GF-D8 (cell line): ENCODE measurements at places on chromosomes 7 and 10.
A peak's percentile ranks its signal among the peaks of the same experiment; 100 is the strongest.

DNA sequence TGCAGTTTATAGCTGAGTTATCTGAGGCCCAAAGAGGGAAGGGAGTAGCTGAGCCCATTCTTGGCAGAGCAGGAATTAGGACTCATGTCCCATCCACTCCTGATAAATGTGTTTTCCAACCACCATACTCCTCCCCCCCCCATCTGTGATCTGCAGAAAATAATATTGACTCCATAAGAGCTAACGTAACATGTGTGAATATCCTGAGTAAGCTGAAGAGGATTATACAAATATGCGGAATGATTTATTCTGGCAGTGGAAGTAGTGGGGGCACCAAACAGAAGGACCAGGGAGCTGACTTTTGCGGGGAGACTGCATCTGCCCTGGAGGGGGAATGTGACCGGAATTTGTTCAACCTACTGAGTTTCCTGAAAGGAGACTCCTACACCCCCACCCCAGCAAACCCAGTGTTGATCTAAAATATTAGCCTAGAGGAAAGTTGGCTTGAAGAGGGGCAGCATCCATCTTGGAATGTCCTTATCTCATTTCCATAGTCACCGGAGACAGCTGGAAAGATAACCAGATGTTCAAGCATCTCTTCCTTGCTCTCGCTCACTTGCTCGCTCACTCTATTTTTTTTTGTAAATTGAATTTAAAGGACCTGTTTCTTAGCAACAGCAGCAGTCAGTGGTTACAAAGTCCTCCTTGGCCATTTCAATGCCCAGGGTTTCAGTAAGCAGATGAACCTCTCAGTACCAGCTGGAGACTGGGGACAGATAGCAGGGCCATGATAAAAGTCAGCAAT lies 114.7 kb downstream of the RPS24 start:
- DNase-seq = no peak

DNA sequence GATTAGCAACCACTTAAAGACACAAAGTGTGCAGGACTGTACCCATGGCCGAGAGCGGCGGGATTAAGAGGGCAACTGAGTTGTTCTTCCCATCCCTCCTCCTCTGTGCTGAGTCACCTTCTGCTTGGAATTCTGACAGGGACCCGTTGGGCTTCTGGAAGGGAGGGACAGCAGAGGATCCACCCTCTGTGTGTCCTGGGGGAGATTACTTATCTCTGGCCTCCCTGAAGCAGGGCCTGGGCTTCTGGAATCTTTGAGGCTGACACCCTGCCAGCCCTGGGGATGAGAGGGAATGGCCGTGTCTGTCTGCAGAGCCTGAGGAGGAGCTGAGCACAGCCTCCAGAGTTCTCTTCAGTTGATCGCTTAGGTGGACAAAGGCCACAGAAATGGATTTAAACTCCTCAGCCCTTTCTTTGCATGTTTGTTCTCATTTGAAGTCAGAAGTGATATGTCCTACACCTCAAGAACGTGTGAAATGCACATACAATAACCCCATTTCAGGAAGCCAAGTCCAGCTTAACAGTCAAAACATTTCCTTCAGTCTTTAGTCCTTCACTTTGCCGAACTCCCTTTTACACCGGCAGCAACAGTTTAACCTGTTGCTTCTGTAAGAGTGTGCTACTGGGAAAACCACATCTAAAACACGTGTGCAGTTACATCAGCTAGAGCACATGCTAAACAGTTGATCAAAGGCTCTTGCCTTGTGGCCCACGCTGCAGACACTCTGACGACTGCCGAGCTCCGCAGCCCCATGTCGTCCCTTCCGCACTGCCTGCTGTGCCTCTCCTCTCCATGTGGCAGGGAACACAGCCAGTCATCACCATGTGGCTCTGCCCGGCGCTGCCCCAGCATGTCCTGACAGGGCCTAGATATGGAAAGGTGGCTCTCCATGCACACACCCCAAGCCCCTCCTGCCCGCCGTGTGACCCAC lies 55.7 kb downstream of the IKZF1 start:
- DNase-seq = no peak

DNA sequence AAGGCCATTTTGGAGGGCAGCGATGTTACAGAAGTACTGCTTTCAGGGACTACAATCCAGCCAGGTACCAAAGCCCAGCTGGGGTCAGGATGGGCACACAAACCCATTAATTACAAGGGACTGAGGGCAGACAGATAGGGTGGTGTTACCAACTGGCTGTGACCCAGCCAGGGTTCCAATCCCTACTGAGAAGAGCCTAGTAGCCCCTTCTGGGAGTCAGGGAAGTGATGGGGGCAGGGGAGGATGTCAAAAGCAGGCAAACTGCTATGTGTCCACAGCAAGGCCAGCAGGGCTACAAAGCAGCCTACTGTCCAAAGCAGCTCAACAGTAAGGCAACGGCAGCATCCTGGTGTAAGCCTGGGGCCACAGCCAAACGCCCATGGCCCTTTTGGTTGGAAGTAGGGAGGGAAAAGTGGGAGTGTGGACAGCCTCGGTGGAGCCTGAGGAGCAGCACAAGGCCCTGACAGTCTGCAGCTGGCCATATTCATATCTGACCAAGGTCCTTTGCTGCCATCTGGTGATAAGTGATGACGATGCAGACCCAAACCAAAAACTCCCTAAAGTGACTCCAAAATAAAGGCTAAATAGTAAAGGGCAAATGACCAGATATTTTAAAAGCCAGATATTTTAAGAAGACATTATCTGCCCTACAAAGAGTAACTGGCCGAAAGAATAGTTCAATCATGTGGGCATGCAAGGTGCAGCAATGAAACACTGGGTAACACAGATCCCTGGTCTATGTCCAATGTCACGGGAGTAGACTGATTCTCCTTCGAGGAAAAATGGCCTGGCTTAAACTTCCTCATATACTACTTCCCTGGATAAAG lies 56.9 kb downstream of the XPNPEP1 start:
- DNase-seq = no peak

- DNase-seq = no peak
Measured at GRCh38 chr7:105866102-105866801, 10.1 kb downstream of the ATXN7L1 start.

- DNase-seq = no peak
Measured at GRCh38 chr10:107437921-107438320, 273.4 kb upstream of the SORCS1 start.

DNA sequence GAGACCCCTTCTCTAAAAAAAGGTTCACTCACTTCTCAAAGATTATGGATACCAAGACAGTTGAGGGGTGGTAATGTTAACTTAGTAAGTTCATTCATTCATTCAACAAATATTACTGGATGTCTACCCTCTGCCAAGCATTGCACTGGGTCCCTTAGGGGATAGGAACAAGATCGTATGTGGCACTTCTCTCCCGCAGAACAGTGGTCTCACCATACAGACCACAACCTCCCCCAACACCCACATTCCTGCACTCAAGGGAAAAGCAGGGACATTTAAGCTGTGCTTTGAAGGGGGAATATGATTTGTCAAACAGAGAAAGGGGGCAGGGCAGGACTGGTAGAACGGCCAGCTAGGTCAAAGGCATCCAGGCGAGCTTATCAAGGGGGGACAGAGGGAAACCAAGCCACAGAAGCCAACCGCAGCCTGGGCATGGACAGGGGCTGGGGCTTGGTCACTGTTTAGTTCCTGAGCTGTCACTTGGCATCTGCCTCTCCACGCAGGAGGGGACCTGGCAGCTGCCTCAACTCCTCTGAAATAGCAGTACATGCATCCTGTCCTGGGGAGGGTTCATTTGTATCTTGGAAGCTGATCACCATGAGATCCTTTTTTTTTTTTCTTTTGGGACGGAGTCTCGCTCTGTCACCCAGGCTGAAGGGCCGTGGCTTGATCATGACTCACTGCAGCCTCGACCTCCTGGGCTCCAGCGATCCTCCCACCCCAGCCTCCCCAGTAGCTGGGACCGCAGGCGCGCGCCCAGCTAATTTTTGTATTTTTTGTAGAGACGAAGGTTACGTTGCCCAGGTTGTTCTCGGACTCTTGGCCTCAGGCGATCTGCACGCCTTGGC lies 949 bp upstream of the CLIP2 start:
- DNase-seq = peak; percentile 64

DNA sequence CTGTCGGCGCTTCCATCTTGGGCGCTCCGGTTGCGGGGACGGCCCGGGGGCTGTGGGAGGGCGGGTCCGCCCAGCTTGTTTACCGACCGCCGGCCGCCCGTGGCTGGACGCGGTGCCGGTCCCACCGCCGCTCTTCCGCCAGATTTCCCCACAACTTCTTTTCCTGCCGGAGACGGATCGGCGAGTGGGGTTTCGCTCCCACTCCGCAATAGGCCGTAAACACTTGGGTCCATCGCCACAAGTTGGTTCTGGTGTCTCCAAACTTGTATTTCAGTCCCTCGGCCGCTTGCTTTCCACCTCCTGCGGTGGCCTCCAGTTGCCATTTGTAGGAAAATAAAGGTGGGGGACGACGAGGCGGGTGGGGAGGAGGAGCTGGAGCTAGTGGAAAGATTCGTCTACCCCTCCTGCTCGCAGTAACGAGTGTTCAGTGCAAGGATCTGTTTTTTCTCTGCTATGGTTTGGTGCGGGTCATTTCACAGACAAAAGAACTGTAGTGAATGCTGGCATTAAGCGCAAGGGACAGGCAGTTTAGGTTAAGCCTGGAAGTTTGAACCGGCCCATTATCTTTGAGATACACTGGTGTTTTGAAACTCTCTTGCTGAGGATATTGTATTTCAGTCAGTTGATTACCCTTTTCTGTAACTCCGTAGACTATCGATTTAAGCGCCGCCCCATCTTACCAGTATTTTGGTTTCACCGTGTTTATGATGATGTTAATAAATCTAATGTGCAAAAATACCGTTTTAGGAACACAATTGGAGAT lies 24.3 kb upstream of the ZRANB1 start:
- no peak for DNase-seq

DNA sequence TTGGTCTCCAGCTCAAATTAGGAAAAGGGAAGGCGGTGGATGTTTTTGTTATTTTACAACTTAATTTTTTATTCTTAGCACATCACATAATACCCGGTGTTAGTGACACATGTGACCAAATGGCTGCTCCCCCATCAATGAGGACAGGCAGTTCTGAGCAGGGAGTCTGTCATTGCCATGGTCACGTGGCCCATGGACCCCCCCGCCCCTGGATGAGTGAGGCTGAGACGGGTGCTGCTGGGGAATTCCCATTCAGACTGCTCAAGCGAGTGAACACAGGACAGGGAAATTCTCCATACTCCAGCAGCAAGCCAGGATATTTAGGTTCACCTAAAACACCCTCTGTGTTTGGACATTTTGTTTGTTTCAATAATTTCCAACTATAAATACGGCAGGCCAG lies 34.7 kb upstream of the SLC35B4 start:
- no peak for DNase-seq

- DNase-seq = no peak
Measured at GRCh38 chr7:54426406-54426805, 115.8 kb upstream of the VSTM2A start.

- DNase-seq = no peak
Measured at GRCh38 chr7:83794829-83795228, 145.9 kb upstream of the SEMA3E start.

GRCh38 chr10:3954615-3955014 lies 169.6 kb upstream of the KLF6 start:
- no peak for DNase-seq

GRCh38 chr7:135330088-135330487 lies 96.5 kb downstream of the STRA8 start:
- DNase-seq = no peak

DNA sequence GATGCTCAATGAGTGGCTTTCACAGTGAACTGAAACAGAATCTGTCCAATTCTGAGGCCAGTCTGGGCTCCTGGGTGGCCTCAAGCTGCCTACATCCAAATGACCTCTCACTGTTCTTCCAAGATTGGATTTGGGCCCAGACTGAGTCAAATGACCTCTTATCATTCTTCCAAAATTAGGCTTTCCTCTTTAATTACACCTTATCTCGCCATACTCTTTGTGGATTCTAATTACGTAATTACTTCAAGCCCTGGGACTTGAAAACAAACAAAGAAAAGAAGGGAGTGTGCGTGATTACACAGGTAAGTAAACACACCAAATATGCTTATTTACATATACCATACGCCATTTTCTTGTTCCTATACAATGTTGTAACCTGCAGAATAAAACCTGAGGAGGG lies 18.8 kb downstream of the SORBS1 start:
- DNase-seq = no peak

DNA sequence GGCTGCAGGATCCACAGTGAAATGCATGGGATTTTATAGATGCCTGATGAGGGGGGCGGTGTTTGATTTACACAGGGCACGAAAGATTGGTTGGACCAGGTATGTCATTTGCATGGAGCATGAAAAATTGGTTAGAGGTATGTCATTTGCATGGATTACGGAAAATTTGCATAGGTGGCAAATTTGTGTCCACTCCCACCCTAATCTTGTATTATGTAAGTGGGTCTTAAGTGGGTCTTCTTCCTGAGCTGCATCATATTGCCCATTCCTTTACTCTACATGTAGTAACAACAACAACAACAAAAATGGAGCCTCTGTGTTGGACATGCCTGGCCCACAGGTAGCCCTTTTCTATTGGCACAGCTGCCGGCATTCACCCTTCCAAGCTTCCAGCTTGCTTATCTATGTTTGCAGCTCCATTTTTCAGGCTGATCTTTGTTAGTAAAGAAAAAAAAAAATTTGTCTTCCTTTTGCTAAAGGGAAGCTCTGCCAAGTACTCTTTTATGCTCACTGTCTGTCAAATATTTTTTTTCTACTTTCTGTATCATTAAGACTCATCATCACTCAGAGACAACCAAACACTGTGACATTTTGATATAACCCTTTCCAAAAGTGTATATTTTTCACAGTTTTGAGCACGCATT lies 10.3 kb upstream of the ZNF273 start:
- no peak for DNase-seq

GRCh38 chr7:81031996-81032395 lies 113.1 kb upstream of the SEMA3C start:
- no peak for DNase-seq

GRCh38 chr10:11179516-11180105 lies 161.9 kb downstream of the CELF2 start:
- DNase-seq = no peak

DNA sequence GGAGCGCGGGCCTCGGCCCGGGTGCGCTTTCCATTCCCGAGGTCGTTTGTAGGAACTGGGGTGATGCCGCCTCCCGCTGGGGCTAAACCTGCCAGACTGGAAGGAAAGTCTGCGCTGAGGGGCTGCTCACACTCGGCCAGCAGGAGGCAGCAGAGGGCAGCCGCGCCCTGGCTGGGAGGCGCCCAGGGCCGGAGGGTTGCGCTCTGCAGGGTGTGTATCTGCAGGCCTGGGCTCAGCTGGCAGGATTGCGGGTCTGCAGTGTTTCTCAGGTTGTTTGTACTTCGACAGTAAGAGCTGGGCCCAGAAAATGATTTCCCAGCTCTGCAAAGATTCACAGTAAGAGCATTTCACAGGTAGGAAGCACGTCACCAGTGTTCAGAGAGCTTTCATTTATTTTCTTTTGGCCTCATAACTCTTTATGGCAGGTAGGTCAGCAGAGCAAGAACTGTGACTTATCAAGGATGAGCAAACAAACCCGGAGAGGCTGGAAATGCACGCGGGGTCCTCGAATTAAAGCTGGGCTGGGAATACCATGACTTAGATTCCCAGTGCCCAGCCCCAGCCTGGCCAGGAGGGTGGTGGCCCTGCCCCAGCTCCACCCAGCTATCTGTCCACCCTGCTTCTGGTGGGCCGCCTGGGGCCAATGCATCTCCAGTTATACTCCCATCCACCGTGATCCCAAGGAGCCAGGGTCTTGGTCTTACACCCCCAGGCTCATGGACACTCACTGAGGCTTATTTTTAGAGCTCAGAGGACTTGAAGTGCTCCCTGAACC lies 15.2 kb upstream of the PPP2R2D start:
- peak; percentile 47 for DNase-seq

GRCh38 chr7:80428161-80429054 lies 83.5 kb downstream of the GNAT3 start:
- no peak for DNase-seq

- peak; percentile 78 for DNase-seq
Measured at GRCh38 chr10:95841661-95842498, 65.9 kb upstream of the CC2D2B start.

- DNase-seq = no peak
Measured at GRCh38 chr10:78898341-78899097, 170.2 kb upstream of the ZMIZ1 start.
